Activated T-cell treated with anti-CD3 and anti-CD28 coated beads, Interleukin-2, amount 50 U/mL, for 48 hours (primary cell): ENCODE measurements at places on chromosomes 5 and 9.

- DNase-seq = no peak
These were observed 337.3 kb upstream of the RFX3 start for GRCh38 chr9:3863111-3863528.

DNA sequence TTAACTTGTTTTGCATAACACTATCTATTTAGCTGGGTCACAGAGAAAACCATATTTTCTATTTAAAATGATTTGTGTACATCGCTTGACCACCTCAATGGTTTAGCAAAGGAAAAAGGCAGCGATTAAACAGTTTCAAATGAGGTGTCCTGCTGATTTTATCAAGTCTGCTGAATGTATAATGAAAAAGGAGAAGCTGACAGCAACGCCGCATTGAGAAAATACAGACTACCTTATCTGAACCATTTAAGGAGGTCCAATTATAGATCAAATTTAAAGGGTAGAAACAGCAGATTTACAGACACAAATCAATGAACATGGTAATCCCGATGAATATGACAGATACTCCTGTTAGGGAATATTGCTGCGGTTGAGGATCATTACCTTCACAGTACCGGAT lies 29.6 kb downstream of the PSMB7 start:
- no peak for DNase-seq

DNA sequence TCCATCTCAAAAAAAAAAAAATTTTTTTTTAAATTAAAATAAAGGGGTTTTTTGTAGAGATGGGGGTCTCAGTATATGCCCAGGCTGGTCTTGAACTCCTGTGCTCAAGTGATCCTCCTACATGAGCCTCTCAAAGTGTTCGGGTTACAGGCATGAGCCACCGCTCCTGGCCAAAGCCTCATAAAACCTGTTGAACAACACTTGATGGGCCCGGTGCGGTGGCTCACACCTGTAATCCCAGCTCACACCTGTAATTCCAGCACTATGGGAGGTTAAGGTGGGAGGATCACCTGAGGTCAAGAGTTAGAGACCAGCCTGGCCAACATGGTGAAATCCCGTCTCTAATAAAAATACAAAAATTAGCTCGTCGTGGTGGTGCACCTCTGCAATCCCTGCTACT lies 7.7 kb upstream of the NPM1 start:
- DNase-seq = no peak

DNA sequence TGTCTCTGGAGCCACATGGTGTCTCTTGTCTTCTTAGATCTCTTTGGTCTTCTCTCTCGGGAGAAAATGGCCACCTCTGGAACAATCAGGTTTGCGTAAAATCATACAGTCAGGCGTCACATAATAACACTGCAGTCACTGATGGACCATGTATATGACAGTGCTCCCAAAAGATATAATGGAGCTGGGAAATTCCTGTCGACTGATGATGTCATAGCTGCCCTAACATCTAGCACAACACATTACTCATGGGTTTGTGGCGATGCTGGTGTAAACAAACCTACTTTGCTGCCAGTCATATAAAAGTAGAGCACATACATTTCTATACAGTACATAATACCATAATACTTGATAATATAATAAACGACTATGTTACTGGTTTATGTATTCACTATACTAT lies 30.1 kb upstream of the RAI14 start:
- DNase-seq = no peak

DNA sequence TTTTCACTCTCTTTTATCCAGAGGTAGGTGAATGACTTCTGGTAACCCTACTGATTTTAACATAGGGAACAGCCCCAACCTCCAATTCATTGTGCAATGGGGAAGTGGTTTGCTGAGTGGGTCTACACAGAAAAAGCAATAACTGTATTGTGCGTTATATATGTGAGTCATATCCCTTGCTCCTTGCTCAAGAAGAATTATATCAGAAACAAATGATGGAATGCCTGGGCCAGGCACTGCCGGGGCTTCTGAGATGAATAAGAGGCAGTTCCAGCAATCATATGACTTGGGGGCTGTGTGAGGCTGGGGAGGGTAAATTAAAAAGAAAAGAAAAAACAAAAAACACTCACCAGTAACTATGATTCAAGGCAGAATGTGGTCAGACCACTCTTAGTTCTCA lies 79.2 kb upstream of the ABCA1 start:
- DNase-seq = peak; percentile 39

GRCh38 chr5:179304466-179304865 lies 40.8 kb downstream of the ADAMTS2 start:
- no peak for DNase-seq

GRCh38 chr9:130660683-130661450 lies 3.5 kb upstream of the PRDM12 start:
- peak; percentile 30 for DNase-seq

GRCh38 chr5:2633992-2634391 lies 117.5 kb downstream of the IRX2 start:
- DNase-seq = no peak

- DNase-seq = no peak
These were observed 51.8 kb upstream of the TLE1 start for GRCh38 chr9:81741103-81741502.

GRCh38 chr9:89678396-89679015 lies 73.7 kb downstream of the GADD45G start:
- DNase-seq = no peak
